Spinal cord (tissue), 10 donors: ENCODE measurements at places on chromosomes 5 and 9. TPM values are rescaled to one million over a fixed set of nuclear protein-coding genes. Genes with fewer than 3 reads are reported as not detected.
A peak's percentile ranks its signal among the peaks of the same experiment; 100 is the strongest.

GRCh38 chr9:112162621-112163413, 12.3 kb downstream of the SUSD1 start:
- peaks cover 14% of the 10 kb centered on the region for H3K4me1 ChIP-seq
- no peak overlapping the region for H3K27ac ChIP-seq
- no peak overlapping the region for H3K4me3 ChIP-seq
- no peaks in the 10 kb centered on the region for H3K27me3 ChIP-seq

- peaks cover 48% of the 10 kb centered on the region for H3K4me1 ChIP-seq
- H3K36me3 ChIP-seq, result peaks cover 36% of the 10 kb centered on the region
- no peak overlapping the region for H3K4me3 ChIP-seq
- no peak overlapping the region for H3K27ac ChIP-seq
- peaks cover 19% of the 10 kb centered on the region for H3K27me3 ChIP-seq
- no peak for DNase-seq
Observed at GRCh38 chr9:136997371-136997770, 1.0 kb upstream of the CLIC3 start.

The PLK2 gene
- polyA plus RNA-seq, result 61.8 TPM

The SNX24 gene
- 28.9 TPM for polyA plus RNA-seq

GRCh38 chr5:120101771-120102170, 362.3 kb upstream of the PRR16 start:
- H3K27ac ChIP-seq, result no peak overlapping the region
- no peaks in the 10 kb centered on the region for H3K36me3 ChIP-seq
- H3K4me1 ChIP-seq, result no peaks in the 10 kb centered on the region

DNA sequence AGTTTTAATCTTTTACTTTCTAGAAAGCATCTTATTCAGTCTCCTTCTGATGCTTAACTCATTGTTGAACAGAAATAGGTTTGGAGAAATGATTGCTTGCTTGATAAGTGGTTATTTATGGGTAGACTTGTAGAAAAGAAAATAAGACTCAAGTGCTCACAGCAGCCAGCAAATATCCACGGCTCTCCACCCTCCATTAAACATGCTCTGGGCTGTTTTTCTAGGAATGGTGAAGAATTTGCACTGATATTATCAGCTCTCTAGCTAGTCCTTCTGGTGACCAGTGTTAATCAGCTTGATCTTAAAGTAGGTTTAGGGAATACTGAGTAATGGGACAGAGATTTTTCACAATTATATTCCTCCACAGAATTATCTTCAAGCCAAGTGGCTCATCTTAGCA, 60.6 kb downstream of the SLC1A3 start:
- H3K4me3 ChIP-seq, result no peak overlapping the region
- no peak overlapping the region for H3K27ac ChIP-seq
- H3K4me1 ChIP-seq, result peaks cover 16% of the 10 kb centered on the region
- H3K36me3 ChIP-seq, result peaks cover 3% of the 10 kb centered on the region

DNA sequence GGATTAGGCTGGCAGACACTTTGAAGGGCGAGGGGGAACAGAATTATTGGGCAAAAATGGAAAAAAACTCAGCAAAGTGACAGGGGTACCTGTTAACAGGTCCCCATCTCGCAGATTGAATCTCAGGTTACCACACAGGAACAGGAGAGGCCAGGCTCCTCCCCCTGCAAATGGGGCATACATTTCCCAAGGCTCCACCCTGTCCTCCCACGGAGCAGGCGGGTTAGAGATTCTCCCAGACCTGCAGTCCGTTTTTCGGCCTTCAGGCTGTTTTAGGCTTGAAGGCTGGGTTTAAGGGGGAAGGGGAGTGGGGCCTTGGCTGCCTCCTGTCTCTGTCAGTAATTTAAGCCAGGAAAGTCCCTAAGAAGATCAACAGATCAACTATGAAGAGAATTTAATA, 42.7 kb downstream of the LRRC70 start:
- H3K27ac ChIP-seq, result no peak overlapping the region
- no peak overlapping the region for H3K4me3 ChIP-seq
- no peak for DNase-seq
- H3K4me1 ChIP-seq, result no peaks in the 10 kb centered on the region

The SH3GL2 gene
- 61.7 TPM for polyA plus RNA-seq

DNA sequence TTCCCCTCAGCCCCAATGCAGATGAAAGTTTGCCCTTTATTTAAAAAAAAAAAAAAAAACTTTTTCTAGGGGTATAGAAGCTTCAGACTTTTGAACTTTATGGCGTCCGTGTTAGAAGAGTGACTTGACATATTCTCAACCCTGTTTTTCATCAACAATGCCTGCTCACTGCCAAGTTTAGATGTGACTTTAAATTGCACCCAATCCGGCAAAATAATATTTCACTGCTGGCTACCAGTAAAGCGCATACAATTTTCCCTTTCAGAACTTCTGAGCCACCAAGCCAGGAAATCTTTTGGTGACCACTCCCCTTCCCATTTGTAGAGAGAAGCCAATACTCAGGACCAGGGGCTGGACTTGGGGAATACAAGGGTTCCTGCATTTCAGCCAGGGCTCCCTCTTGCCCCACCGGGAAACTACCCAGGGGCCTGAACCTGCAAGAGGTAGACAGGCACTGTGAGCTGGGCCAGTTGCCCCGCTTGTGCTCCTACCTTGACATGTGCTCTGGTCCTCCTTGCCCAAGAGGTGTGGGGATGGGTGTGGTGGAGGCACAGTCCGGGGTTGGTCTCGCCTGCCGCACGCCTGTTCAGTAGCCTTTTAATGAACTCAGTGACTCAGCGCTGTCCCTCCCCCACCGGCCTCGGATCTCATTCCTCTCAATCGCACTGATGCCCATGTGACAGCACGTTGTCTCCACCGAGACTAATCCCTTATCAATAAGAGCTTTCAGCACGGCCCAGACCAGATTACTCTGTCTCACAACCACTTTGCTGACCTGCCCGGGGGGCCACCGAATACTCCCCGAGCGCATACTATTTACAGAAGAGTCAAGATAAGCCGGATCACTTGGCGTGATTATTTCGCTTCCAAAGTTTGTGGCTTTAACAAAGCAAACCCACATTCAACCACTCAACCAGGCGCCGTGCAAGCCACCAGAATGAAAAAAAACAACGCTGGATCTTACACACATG, 226.4 kb downstream of the DCP2 start:
- no peaks in the 10 kb centered on the region for H3K27me3 ChIP-seq
- peak overlapping the region; percentile 35 for H3K27ac ChIP-seq
- DNase-seq, result peak; percentile 54
- H3K4me1 ChIP-seq, result peaks cover 7% of the 10 kb centered on the region
- no peak overlapping the region for H3K4me3 ChIP-seq

DNA sequence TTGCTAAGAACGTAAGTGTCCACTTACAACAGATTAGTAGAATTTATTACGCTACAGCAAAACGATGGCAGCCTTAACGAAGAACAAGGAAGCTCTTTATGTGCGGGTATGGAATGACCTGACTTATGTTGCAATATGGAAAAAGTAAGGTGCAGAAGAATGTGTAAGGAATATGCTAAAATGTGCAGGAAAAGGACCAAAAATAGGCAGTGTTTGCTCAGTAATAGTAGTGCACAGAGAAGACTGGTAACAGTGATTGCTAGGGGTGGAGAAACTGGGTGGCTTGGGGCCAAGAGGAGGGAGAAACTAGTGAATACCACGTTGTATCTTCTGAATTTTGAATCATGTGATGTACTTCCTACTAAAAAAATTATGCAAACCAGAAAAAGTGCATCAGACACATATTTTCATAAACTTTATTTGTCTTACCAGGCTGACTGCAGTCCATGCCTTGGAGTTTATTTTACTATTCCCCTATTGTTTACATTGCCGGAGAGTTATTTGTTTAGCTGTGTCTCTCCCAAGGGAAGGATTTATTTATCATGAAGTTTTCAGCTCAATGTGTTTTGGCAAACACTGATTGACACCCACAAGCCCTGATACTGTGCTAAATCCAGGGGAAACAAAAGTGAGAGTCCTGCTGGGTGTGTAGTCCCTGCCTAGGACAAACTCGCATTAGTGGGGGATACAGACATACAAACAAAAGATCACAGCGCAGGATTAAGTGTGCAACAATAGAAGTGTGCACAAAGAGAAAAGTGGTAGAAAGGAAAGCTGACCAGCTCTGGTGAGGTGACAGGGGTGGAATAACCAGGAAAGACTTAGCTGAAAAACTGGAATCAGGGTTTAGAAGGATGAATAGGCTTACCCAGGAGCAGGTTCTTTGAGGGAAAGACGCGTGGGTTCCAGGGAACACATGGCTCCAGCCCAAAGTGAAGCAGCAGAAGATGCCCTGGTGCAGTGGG, 34.0 kb upstream of the ZNF484 start:
- peak; percentile 3 for DNase-seq
- no peaks in the 10 kb centered on the region for H3K36me3 ChIP-seq
- no peak overlapping the region for H3K4me3 ChIP-seq
- H3K27me3 ChIP-seq, result peaks cover 3% of the 10 kb centered on the region
- peak overlapping the region; percentile 21 for H3K27ac ChIP-seq
- peaks cover 13% of the 10 kb centered on the region for H3K4me1 ChIP-seq

DNA sequence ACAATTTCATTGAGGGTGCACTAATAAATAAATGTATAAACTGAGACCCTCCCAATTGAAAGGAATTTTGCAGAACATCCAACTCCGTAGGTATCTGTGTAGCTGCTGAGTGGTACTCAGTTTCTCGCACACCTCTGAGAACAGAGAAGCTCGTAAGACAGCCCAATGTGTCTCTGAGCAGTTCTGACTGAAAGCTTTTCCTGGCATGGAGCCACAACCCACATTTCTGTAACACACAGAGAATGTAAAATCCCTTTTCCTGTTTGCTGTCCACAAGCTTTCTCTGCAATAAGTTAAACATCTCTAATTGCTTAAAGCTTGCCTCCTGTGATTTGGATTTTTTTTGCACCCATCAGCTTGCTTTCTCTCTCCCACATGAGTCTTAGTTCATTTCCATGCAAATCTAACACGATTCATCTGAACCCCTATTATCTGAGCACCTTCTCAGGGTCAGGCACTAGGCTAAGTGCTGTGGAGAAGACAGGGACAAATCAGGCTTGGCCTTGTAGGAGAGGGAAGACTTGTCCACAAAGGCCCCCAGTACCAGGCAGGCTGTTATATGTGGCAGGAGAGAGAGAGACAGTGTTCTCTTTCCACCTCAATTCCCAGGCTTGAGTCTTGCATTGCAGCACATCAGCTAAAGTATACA, 44.2 kb upstream of the COL15A1 start:
- no peaks in the 10 kb centered on the region for H3K4me1 ChIP-seq
- peak; percentile 65 for DNase-seq
- no peak overlapping the region for H3K4me3 ChIP-seq
- H3K27me3 ChIP-seq, result no peaks in the 10 kb centered on the region

DNA sequence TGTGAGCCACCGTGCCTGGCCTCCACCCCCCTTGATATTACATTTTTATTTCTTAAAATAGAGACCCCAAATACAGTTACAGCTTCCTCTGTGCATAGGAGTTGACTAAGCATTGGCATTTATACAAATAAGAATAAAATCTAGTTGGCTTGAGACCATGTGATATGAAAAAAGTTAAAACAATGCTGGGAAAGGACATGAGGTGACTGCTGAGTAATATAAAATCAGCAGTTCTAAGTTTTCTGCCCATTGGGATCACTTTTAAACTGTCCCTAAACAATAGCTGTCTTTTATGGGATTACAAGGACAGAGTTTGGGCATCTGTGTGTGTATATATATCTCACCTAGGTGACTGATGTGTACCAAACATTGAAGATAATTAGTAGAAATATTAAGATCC, 96.6 kb downstream of the UBE2R2 start:
- H3K4me3 ChIP-seq, result no peak overlapping the region
- no peak for DNase-seq
- no peaks in the 10 kb centered on the region for H3K4me1 ChIP-seq
- peaks cover 33% of the 10 kb centered on the region for H3K36me3 ChIP-seq
- no peak overlapping the region for H3K27ac ChIP-seq
- H3K27me3 ChIP-seq, result no peaks in the 10 kb centered on the region

The MOB3B gene
- 20.2 TPM for polyA plus RNA-seq

DNA sequence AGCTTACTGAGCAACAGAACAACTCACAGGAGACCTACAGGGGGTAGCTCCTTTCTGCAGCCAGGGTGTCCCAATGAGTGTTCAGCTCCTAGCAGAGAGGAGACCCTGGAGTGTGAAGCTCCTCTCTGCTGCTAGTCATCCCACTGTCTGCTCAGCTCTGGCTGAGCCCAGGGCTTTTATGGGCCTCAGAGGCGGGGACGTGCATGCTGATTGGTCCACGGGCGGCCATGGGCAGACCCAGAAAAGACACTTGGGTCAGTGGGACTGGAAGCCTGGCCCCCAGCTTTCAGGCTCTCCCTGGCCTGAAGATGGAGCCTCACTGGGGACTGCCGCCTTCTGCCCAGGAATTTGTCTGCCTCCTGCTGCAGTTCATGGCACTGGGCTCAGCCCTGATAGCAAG, 40.6 kb downstream of the TSPAN17 start:
- H3K36me3 ChIP-seq, result no peaks in the 10 kb centered on the region
- H3K4me3 ChIP-seq, result no peak overlapping the region
- peaks cover 7% of the 10 kb centered on the region for H3K27me3 ChIP-seq
- no peak for DNase-seq

The TJP2 gene
- polyA plus RNA-seq, result 106 TPM

The OTP gene
- 11.8 TPM for polyA plus RNA-seq

DNA sequence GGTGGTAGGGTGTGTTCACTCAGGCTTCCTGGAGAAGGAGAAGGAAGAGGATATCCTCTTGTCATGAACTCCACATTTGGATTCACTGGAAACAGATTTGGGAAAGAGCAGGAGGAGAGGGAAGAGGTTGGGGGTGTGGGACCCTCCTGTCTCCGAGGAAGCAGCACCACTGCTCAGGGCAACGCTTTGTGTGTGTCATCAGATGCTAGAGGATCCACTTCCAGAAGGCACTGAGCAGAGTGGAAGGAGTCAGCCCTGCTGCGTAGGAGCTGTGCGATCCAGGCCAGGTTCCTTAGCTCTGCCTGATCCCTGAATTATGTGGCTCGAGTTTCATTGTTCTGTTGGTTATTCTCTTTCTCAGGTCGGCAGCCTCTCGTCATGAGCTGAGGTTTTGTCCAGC, 37.3 kb upstream of the TJP2 start:
- H3K27me3 ChIP-seq, result no peaks in the 10 kb centered on the region
- no peak overlapping the region for H3K4me3 ChIP-seq
- no peak for DNase-seq
- H3K36me3 ChIP-seq, result peaks cover 2% of the 10 kb centered on the region

- no peaks in the 10 kb centered on the region for H3K4me1 ChIP-seq
- no peaks in the 10 kb centered on the region for H3K36me3 ChIP-seq
- H3K4me3 ChIP-seq, result no peak overlapping the region
- no peak for DNase-seq
- no peak overlapping the region for H3K27ac ChIP-seq
Observed at GRCh38 chr9:107946364-107947141, 457.0 kb upstream of the KLF4 start.

The PALM2AKAP2 gene
- 6.7 TPM for polyA plus RNA-seq

DNA sequence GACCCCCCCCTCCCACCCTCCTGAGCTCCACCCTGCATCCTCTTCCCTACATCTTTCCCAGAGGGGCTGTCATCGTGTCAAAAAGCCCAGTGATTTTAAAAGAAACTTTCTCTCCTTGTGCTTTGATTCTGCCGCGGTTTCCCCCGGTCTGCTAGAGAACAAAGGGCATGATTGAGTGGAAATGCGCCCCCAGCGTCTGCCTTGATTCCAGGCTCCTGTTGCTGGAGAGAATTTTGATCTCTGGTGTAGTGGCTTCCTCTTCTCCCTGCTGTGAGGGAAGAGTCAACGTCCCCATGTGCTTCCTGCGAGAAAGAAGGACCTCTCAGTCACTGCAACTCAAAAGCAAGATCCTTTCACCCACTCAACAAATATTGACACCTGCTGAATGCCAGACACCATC, 61.9 kb upstream of the RAPGEF1 start:
- no peak overlapping the region for H3K4me3 ChIP-seq
- peaks cover 2% of the 10 kb centered on the region for H3K27me3 ChIP-seq
- no peak overlapping the region for H3K27ac ChIP-seq
- no peaks in the 10 kb centered on the region for H3K36me3 ChIP-seq

GRCh38 chr9:114989600-114990410, 59.4 kb upstream of the TNFSF8 start:
- no peaks in the 10 kb centered on the region for H3K4me1 ChIP-seq
- no peaks in the 10 kb centered on the region for H3K36me3 ChIP-seq
- DNase-seq, result no peak
- H3K4me3 ChIP-seq, result no peak overlapping the region
- H3K27me3 ChIP-seq, result no peaks in the 10 kb centered on the region
- H3K27ac ChIP-seq, result no peak overlapping the region
